ENCODE measurements at places on chromosomes 5 and 9.

- no peak for DNase-seq
These were observed 15.0 kb upstream of the PIP5K1B start for GRCh38 chr9:68690088-68690487.

GRCh38 chr9:89755821-89756220, 151.0 kb downstream of the GADD45G start:
- no peak for DNase-seq

- no peak for DNase-seq
These were observed 441.9 kb downstream of the ARHGEF28 start for GRCh38 chr5:74067748-74068541.

- no peak for DNase-seq
These were observed 8.0 kb downstream of the TAF1L start for GRCh38 chr9:32627394-32627954.

DNA sequence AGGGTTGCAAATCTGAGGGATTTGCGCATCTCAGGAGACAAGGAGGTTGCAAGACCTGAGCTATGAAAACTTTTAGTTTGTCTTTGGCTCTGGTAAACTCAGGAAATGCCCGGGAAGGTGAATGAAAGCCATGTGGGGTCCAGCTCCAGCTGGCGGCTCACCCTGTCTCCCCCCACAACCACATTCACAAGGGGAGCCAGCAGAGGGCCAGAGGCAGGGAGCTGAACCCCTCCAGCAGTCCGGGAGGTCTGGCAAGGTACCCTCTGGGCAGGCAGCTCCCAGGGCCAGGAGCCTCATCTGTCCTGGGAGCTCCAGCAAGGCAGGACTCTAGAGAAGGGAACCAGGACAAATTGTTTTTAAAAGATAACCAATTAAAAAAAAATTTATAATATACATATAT, 2.5 kb upstream of the FGFR4 start:
- no peak for DNase-seq

DNA sequence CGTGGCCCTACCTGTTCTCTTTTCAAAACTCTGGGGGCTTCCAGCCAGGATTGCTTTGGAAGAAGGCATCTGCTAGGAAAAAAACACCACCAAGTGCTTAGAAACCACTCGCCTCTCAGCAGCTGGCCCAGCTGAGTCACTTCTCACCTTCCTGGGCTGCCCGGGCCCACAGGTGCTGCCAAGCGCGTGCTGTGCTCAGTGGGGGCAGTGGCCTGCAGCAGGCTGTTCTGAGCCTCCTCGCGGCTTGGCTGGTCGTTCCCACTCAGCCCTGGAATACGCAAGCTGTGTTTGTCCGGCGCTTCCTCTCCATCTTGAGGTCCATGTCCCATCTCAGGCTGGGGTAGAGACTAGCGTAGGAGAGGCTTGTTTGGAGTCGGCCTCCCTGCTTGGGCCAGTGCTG, 102.5 kb upstream of the FCN2 start:
- DNase-seq, result no peak

DNA sequence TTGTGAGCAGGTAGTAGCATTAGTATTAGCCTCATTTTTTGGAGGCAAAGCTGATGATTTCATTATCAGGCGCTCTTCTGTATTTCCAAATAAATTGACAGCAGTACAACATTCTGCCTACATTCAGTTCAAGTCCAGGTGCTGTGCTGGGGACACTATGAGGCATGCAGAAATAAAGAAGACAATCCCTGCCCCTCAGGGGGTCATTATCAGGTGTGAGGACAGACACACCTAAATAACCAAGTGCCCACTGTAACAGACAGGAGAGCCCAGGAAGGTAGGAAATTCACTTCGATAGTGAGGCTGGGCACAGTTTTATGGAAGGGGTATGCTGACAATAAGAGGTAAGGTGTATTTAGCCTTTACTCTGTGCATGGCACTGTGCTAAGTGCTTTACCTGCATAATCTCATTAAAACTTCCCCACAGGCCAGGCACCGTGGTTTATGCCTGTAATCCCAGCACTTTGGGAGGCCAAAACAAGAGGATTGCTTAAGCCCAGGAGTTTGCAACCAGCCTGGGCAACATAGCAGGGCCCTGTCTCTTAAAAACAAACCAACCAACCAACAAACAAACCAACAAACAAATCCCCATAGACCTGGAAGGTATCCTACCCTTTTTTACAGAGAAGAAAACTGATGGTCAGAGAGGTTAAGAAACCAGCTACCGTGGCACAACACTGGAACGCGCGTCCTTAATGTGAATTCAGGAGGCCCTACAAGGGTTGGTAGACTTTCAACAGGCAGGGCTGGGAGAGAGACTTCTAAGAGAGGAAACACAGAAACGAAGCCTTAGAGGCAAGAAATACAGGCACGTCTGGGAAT, 17.5 kb upstream of the GPX3 start:
- DNase-seq, result no peak

GRCh38 chr5:164573397-164573796, 1068.0 kb downstream of the MAT2B start:
- no peak for DNase-seq

GRCh38 chr5:1479581-1480188, 34.4 kb upstream of the SLC6A3 start:
- no peak for DNase-seq

GRCh38 chr9:93580654-93581380, 4.4 kb downstream of the PHF2 start:
- no peak for DNase-seq

DNA sequence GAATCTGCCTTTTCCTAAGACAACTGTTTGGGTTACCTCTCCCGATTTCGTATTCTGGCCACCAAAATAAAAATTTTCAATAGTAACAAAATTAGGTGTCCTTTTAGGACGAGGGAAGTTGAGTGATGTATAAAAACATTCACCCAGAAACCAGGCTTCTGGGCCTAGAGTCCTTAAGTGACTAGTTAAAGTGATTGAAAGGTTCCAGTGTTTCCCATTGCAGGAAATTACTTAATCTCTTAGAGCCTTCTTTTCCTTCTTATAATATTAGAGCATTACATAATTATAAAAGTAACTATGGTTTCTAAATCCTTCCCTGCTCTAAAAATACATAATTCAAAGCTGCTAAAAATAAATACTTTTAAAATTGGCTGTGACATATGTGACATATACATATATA, 7.3 kb downstream of the MCIDAS start:
- no peak for DNase-seq

DNA sequence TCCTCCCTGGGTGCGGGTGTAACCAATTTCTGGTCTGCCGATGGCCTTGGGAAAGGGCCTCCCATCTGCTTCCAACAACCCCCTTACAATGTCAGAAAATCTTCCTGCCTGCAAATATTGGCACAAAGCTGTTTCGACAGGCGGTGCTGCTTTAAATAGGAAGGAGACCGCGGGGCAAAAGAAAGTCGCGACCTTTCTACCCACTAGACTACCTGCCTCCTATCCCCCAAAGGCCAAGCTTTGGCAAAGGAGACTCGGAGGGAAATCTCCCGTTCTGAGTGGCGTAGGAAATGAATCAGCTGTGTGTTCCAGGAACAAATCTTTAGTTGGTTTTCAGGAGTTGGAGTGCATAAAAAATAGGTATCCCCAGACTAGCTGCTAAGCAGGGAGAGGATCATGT, 36.8 kb upstream of the NFIB start:
- DNase-seq, result no peak

- no peak for DNase-seq
These were observed 24.6 kb downstream of the NKD2 start for GRCh38 chr5:1033178-1033577.

DNA sequence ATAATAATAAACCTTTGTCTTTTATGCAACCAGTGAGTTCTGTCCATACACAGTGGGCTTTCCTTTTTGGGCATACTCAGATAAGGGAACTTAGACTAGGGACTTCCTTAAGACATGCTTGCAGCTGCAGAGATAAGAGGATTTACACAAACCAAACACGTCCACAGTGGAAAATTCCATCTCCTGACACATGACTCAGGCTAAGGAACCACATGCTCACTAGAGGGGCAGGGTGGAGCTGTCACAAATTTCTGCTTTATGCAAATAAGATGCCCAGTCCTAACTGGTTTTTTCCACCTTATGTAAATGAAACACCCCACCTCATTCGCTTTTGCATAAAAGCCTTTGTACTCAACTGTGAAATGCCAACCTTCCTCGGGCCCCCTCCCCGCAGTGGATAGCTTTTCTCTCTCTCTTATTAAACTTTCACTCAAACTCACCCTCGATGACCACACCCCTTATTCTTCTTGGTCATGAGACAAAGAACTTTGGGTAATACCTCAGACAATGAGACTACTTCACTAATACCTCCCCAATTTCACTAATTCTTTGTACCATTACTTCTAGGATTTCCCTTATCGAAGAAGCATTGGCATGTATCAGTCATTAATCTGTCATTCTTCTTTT, 170.3 kb upstream of the FTMT start:
- no peak for DNase-seq

DNA sequence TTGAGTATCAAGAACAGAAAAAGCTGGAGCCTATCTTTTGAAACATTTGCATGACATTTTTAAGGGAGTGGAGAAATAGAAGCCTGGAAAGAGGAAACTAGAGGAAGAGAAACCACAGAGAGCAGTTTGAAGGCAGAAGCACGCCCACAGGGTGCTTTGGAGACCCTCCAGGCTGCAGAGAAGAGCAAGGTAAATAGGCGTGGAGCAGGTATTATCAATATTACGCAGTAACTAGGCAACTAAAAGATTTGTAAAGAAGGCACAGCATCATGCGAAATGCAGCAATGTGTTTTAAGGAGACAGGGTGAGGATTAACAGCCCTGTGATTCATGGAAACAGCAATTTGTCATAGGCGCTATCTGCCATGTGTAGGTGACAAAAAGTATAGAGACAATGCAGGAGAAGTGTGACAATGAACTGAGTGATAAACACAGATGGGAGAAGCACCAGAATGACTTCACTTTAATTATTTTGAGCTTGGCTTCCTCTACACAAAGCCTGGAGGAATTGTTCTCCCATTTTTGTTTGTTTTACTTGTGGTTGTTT, 281.2 kb downstream of the BRINP1 start:
- no peak for DNase-seq

DNA sequence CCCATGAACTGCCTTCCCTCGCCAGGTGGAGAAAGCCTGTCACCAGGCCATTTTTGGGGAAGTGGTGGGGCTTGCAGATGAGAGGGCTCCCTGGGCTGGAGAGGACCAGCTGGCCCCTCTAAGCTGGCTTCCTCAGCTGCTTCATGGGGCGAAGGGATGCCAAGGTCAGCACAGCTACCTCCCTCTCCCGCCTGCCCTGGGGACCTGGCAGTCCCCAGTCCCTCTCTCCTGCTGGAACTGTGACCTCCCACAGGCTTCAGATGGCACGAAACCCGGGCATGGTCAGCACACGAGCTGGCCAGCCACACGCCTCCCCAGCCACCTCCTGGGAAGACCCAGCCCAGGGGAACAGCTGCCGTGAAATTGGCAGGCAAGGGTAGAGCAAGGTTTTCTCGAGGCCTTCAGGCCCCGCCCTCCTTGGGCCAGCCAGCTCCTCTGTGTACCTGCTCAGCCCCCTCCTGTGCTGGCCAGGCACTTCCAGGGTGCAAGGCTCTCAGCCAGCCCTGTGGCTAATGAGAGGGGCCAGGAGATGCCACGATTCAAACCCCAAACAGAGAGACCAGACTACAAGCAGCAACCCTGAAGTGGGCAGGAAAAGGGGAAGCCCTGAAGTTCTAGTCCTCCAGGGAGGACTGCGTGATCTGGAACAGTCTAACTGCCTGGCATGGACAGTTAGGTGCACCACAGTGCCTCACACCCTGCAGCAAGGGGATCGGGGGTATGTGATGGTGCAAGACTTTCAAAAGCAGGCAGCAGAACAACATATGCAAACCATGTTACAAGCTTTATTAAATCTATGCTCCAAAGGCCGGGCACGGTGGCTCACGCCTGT, 12.9 kb downstream of the PLPP7 start:
- DNase-seq, result no peak

- DNase-seq, result no peak
These were observed 311.2 kb upstream of the SEMA6A start for GRCh38 chr5:116885825-116886224.

DNA sequence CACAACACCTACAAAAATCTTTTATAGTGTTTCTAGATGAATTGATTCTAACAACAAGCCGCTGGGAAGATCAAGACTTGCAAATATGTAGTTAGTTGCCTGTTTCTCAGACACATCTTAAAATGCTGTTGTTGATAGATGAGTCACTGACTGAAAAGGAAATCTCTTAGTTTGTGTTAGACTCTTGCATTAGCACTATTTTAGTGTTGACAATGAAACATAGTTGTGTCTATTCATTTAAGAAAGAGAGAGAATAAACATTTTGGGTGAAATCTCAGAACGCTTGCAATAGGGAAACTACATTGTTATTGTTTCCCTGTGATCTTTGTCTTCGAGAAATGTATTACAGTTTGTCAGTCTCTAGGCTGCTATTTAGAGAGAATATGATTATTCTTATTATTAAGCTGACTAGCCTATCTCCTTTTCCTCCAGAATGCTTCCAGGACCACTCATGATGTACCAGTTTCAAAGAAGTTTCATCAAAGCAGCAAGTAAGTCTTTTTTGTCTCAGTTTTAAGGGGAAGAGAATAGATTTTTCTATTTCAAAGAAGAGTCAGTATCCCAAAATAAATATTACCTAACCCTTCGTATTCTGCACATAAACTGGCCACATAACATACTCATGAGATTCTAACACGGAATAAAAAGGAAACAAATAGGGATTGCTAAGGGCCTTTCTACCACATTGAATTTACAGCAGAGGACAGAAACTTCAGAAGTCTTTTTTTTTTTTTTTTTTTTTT, 285.6 kb downstream of the ARHGAP26 start:
- DNase-seq, result no peak

GRCh38 chr9:8255850-8256249, 456.3 kb upstream of the DMAC1 start:
- DNase-seq, result no peak

- DNase-seq, result no peak
These were observed 21.7 kb upstream of the BARHL1 start for GRCh38 chr9:132560616-132561202.
